SK-N-SH treated with all-trans-retinoic acid at 6 μM for 48 hours (cell line): ENCODE measurements at places on chromosomes 16 and 17.

DNA sequence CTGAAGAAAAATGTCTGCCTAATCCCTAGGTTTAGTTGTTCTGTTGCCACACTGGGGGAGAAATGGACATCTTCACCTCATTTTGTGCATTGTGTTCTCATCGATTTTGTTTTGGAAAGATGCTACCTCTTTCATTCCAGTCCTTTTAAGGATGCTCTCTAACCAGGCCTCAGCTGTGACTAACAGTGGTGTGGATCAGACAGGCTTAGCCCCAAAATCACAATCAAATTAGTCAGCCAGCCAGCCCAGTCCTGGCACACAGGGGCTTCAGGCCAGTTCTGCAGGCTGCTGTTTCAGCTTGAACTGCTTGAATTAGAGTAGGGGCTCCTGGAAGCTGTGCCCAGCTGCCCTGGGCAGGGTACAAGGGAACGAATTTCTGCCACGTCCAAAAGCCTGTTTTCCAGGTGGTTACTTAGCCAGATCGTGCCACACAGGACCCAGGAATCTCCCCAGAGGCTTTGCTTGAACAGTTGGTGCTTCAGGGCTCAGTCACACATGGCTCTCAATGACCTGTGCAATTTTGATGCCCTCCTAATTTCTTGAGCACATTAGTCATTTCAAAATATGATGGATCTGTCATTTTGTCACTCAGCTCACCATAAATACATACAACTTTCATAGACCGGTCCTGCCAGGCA lies 60.7 kb downstream of the CLEC16A start:
- peak; percentile 59 for ATAC-seq

DNA sequence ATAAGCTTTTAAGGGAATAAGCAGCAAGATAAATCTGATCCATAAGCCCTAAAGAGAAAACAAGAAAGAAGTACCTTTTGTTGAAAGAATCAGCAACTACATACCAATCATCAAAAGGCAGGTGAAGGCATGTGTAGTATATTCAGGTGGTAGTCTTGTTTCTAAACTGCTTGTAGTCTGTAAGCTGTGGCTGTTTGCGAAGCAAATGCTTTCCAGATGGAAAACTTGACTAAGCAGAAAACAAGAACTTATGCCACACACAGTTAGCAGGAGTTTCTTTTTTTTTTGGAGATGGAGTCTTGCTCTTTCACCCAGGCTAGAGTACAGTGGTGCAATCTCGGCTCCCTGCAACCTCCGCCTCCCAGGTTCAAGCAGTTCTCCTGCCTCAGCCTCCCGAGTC lies 5.7 kb downstream of the CBX1 start:
- ATAC-seq, result no peak

- ATAC-seq, result no peak
Measured at GRCh38 chr16:79885320-79885719, 284.8 kb upstream of the MAF start.

DNA sequence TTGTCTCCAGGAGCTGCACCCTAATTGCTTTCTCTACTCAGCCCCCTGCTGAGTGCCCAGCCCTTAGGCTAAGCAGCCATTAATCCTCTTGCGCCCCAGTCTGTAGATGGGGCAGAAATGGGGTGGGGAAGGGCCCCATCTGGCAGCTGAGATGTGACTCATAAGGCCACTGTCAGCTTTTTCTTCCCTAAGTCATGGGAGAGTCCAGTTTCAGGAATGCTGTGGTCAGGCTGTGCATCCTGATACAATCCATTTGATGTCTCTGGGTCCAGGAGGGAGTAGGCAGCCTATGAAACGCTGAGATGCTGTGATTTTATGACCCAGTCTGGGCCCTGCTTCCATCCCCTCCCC lies 12.3 kb downstream of the PLXDC1 start:
- peak; percentile 94 for ATAC-seq

GRCh38 chr16:88727871-88728270 lies 21.6 kb downstream of the CTU2 start:
- ATAC-seq, result no peak

GRCh38 chr16:12098429-12099310 lies 122.1 kb downstream of the SNX29 start:
- no peak for ATAC-seq

- no peak for ATAC-seq
Measured at GRCh38 chr17:81062014-81062780, 27.2 kb downstream of the BAIAP2 start.

- ATAC-seq, result no peak
Measured at GRCh38 chr16:85348911-85349334, 236.7 kb upstream of the CIBAR2 start.

DNA sequence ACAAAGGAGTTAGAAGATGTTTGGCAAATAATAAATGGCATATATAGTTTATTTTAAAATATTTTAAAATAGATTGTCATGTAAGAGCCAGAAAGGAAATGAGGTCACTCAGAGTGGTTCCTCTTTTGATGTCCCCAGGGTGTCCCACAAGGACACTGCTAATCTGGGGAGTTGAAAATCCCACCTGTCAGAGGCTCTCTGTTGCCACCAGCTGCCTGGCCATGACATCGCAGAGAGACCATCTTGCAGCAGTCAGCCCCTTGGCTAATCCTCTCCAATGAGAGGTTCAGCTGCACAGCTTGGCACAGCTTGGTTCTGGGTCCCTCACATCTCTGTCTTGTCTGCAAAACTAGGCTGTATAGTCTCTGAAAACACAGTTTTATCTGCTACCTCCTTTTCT lies 11.0 kb upstream of the RBFOX1 start:
- ATAC-seq, result no peak
